ENCODE measurements at places on chromosomes 16 and 17. TPM values are rescaled to one million over a fixed set of nuclear protein-coding genes. Genes with fewer than 3 reads are reported as not detected.

NHERF1 gene
- total RNA-seq, result 6.3 TPM

NEURL4 gene
- 61.0 TPM for total RNA-seq

IKZF3 gene
- under 0.01 TPM for total RNA-seq

UMOD gene
- total RNA-seq, result not detected

VPS9D1 gene
- 17.8 TPM for total RNA-seq

SNX20 gene
- total RNA-seq, result not detected

ADAD2 gene
- total RNA-seq, result not detected

FAM222B gene
- total RNA-seq, result 17.8 TPM

MRC2 gene
- total RNA-seq, result 19.4 TPM

TBC1D16 gene
- 41.3 TPM for total RNA-seq

FOXC2 gene
- not detected for total RNA-seq

AGRP gene
- not detected for total RNA-seq

MMP2 gene
- 11.6 TPM for total RNA-seq

NPTX1 gene
- 19.7 TPM for total RNA-seq

NDRG4 gene
- 304 TPM for total RNA-seq

RAB40B gene
- total RNA-seq, result 16.3 TPM

HOXB1 gene
- total RNA-seq, result not detected

MPHOSPH6 gene
- 67.3 TPM for total RNA-seq

CHMP1A gene
- 81.4 TPM for total RNA-seq

STX4 gene
- total RNA-seq, result 26.3 TPM

CCDC78 gene
- total RNA-seq, result 7.5 TPM

PGS1 gene
- total RNA-seq, result 54.8 TPM

CACNA1H gene
- total RNA-seq, result 32.9 TPM

KRTAP17-1 gene
- total RNA-seq, result not detected

COL1A1 gene
- total RNA-seq, result 5.0 TPM

LGALS9 gene
- total RNA-seq, result 2.8 TPM

PMP22 gene
- total RNA-seq, result 8.5 TPM

MSLN gene
- total RNA-seq, result not detected

CFAP52 gene
- 2.8 TPM for total RNA-seq

TBC1D3E gene
- not detected for total RNA-seq

CCL1 gene
- not detected for total RNA-seq

TBC1D3G gene
- not detected for total RNA-seq

QRICH2 gene
- 16.6 TPM for total RNA-seq

MT1M gene
- total RNA-seq, result 1.3 TPM

ZC3H18 gene
- total RNA-seq, result 21.9 TPM

ZACN gene
- not detected for total RNA-seq

LRRC37A gene
- total RNA-seq, result 9.7 TPM

CDH11 gene
- total RNA-seq, result 358 TPM

GPR139 gene
- 3.4 TPM for total RNA-seq

IGSF6 gene
- total RNA-seq, result 1.6 TPM

MTSS2 gene
- total RNA-seq, result 55.1 TPM

SYCE1L gene
- 2.8 TPM for total RNA-seq

TM4SF5 gene
- not detected for total RNA-seq

SLC38A7 gene
- 30.7 TPM for total RNA-seq

SECTM1 gene
- not detected for total RNA-seq

STAT5B gene
- 38.5 TPM for total RNA-seq

STXBP4 gene
- 44.8 TPM for total RNA-seq

KRTAP9-4 gene
- not detected for total RNA-seq

SPATA32 gene
- total RNA-seq, result not detected

HBM gene
- 7.8 TPM for total RNA-seq

KRTAP4-1 gene
- total RNA-seq, result not detected

MYCBPAP gene
- 2.2 TPM for total RNA-seq

ARSG gene
- 6.9 TPM for total RNA-seq

ALOX12B gene
- total RNA-seq, result 0.63 TPM

EMC8 gene
- total RNA-seq, result 23.8 TPM

CCL13 gene
- not detected for total RNA-seq

Data from parietal lobe (tissue), 2 donors.